ENCODE measurements at places on chromosomes 6 and 20. TPM values are rescaled to one million over a fixed set of nuclear protein-coding genes. Genes with fewer than 3 reads are reported as not detected.

Gene TMEM200A
- total RNA-seq = 0.08 TPM

Gene KCNK17
- not detected for total RNA-seq

Gene EBF4
- total RNA-seq = 2.7 TPM

Gene HLA-DQA2
- total RNA-seq = not detected

Gene ESR1
- total RNA-seq = not detected
